Activated CD4-positive, alpha-beta T cell treated with anti-CD3 and anti-CD28 coated beads, Interleukin-2, amount 10 ng/mL, durations not matched to agents 7 days and 5 days (primary cell): ENCODE measurements at places on chromosomes 3 and 15.

DNA sequence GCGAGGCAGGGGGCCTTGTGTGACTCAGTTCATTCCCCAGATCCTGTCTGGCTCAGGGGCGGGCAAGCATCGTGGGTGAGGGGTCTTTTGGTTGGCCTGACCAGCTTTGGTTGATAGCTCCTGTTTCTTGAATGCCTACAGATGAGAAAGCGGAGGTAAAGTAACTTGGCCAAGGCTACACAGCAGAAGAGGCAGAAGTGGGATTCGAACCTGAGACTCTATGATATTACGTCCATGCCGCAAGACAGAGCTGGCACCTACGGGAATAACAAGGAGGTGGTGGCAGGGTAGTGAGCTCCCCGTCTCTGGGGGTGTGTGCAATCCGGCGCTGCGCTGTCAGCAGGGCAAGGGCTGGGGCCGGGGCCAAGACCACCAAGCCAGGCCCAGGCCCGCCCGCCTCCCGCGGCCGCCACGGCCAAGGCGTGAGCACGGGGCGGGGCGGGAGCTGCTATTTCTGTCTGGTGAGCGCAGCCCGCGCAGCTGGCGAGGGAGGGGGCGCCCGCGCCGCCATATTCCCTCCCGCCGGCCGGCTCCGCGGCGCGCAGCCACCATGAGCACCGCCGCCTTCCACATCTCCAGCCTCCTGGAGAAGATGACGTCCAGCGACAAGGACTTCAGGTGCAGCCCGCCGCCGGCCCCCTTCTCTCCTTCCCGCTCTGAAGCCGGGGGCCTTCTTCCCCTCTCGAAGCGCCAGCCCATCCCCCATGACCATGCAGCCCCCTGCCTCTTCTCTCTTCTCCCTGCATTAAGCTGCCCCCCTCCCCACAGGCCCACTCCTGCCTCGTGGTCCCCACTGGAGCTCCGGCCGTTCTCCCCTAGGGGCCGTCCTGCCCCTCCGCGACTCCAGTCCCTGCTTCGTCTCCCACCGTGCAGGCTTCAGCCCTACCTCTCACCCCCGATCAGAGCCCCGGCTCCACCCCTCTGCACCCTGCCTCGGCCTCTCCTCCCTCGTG lies at the start of gene CAND2:
Gene CAND2 (plus strand): TSS at position 510 of the 953 bp plus-strand sequence. CDS start 41 bp downstream, at position 551.
- DNase-seq = peak; percentile 24

DNA sequence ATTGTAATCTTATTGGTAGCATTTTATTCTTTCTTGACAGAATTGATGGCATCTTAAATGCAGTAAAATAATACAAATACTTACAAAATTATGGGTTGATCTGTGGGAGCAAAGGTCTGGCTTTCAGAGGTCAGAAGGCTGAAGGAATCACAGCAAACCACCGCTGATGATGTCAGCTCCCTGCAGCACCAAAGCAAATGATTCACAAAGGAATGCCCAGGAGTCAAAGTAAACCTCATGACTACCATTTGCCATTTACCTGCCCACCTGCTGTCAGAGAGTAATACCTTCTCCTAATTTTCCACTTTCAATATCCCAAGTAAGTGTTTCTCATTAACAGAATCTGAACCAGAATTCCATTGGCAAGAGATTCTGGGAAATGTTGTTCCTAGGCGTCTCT lies 46.1 kb downstream of the CPA3 start:
- no peak for DNase-seq

GRCh38 chr15:65312400-65312916 lies 8.0 kb downstream of the RNU5B-1 start:
- no peak for DNase-seq

DNA sequence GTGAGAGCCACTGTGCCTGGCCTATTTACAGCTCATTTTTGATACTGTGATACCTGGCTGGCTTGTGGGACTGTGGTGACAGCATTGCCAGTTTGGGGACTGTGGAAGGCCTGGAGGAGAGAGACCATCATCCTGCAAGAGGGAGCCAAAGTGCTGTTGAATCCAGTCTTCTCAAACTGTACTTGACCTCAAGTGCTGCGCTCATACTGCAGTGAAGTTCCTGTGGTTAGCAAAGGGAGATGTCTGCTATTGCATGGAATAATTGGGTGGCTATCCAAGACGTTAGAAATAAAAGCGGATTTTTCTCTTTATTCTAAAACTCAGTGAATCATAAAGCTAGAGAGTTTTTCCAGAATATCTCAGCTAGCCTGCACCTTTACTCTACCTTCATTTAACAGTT lies 83.4 kb downstream of the CCK start:
- no peak for DNase-seq

- no peak for DNase-seq
Measured at GRCh38 chr3:9351709-9352126, 11.1 kb upstream of the THUMPD3 start.

DNA sequence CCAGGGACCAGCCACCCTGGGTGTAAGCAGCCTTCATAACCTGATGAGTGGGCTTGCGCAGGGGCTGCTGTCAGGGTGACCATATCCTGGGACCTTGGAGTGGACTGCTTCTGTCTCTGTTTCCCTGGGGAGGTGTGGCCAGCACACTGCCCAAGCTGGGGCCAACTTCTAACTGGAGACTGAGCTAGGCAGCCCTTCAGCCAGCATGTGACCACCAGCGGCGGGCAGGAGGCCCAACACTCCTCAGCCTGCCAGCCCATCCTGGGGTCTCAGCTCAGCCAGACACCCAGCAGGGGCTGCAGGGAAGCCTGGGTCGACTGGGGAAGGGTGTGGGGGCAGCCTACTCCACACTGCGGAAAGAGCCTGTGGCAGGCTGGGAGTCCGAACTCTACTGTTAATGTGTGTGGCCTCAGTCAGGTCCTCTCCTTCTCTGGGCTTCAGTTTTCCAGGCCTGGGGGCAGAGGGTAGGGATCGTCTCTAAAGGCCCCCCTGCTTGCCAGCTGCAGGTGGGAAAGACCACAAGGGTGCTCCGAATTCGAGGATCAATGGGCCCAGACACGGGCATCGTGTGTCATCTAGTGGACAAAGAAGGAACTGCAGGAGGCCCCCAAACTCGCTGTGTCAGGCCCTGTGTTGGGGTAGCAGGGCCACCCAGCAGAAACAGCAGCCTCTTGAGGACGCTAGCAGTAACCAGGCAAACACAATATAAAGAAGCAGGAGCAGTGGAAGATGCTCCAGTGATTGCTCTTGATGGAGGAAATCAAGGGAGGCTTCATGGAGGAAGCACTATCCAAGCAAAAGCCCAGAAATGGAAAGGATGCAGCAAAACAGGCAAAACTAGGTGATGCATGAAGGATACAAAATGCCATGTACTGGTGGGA lies 2.0 kb upstream of the SEMA3G start:
- peak; percentile 79 for DNase-seq

- DNase-seq = no peak
Measured at GRCh38 chr3:4411236-4411635, 55.8 kb downstream of the SUMF1 start.

GRCh38 chr3:43249405-43249804 lies 36.9 kb upstream of the SNRK start:
- no peak for DNase-seq

DNA sequence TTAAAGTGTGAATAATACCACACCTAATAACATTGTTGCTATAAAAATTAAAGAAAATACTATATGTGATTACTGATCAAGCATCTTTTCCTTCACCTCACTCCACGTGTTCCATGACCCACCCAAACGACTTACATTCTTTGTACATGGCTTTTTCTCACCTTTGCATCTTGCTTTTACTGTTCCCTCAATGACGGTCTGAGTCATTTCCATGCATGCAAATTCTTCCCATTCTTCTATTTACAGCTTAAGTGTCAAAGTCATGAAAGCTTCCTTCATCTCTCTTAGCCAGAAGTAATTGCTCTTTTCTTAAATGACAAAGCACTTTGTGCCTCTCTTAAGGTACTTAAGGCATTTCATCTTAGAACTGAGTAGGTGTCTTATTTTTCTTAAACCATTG lies 64.0 kb downstream of the GREM1 start:
- no peak for DNase-seq

DNA sequence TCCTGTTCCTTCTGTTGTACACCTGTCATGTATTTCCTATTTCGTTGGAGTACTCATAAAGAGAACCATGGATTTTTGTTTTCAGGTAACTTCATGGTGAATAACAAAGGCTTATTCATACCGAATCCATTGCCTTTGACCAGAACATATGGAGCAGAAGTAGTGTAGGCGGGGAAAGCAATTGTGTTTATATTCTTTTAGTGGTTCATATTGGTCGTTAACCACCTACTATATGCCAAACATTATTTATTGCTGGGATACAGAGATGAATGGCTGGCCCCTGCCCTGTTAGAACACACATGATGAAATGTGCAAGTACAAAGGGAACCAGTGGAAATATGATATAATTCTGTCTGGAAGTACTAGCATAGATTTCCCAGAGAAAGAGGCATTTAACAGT lies 9.8 kb downstream of the RPUSD2 start:
- DNase-seq = no peak

GRCh38 chr3:87855616-87856015 lies 203.2 kb downstream of the CGGBP1 start:
- DNase-seq = no peak

- DNase-seq = no peak
Measured at GRCh38 chr3:144018776-144019175, 47.2 kb downstream of the DIPK2A start.

DNA sequence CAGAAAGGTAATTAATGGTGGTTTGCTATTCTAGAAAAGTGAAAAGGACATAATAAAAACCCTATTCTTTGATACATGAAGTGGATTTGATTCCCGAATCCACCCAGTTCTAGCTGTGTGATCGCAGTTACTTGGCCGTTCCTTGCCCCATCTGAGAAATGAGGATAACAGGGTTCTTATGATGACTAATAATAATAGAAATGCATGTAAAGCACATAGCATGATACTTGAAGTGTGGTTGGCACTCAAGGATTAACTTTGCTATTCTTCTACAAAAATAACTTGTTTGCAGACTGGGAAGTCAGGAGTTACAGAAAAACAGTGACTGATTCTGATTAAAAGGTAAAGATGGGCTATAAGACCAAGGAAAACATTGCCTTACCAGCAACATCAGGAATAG lies 26.8 kb downstream of the PARL start:
- no peak for DNase-seq

DNA sequence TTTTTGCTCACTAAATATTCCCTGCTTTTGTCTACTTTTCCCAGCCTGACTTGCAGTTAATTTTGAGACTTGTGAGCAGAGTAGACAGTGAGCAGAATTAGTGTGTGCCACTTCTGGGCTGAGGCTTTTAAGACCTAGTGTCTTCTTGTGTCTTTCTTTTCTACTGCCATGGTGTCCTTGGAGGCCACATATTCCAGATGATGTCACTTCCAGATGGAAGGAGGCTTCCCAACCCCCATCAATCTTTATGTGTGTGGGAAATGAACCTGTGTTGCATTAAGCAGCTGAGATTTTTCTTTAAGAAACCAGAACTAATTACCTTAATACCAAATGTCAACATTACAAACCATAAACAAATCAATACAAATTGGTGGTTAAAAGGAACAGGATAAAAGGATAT lies 774.7 kb upstream of the ROBO1 start:
- no peak for DNase-seq

DNA sequence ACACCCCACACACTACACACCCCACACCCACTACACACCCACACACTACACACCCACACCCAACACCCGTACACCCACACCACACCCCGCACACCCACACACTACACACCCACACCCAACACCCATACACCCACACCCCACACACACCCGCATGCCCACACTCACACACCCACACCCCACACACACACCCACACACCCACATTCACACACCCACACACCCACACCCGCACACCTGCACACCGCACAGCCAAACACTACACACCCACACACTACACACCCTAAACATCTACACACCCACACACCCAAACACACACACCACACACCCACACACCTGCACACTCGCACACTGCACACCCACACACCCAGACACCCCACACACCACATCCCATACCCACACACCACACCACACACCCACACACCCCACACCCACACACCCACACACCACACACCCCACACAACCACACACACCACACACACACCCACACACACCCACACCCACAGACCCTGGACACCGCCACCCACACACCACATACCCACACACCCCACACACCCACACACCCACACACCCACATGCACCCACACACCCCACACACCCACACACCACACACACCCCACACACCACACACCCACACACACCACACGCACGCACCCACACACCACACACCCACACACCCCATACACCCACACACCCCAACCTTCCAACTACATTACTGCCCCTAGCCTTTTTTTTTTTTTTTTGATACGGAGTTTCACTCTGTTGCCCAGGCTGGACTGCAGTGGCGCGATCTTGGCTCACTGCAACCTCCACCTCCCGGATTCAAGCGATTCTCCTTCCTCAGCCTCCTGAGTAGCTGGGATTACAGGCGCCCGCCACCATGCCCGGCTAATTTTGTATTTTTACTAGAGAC lies 16.9 kb downstream of the CEP19 start:
- DNase-seq = no peak

DNA sequence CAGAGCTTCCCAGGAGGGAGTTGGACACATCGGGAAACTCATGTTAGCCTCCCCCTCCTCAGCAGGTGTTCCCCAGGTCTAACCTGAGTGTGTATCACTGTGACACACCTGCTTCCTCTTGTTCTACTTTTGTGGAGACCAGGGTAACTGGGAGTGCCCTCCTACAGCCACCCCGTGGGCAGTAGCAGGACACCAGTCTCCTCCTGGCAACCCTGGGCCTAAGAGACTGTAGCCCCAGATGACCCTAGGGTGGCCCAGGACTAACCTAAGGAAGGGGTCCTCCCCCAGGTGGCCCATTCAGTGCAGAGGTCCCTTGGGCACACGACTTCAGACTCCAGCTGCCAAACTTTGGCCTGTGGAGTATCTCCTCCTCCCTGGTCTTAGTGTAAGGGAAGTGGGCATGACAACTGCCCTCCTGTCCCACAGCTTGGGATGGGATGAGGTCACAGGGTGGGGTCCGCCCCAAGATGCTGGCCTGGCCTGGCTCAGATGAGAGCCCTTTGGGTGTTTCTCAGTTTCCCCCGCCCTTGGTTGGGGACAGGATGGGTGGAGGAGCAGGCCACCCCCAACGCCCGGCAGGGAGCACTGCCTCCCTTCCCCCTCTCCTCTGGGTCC lies 4.8 kb downstream of the CSK start:
- peak; percentile 40 for DNase-seq
